Stimulated activated CD8-positive, alpha-beta memory T cell treated with anti-CD3 and anti-CD28 coated beads, Interleukin-7, amount 100 ng/mL, for 1 hour (primary cell): ENCODE measurements at places on chromosomes 3 and 15.

DNA sequence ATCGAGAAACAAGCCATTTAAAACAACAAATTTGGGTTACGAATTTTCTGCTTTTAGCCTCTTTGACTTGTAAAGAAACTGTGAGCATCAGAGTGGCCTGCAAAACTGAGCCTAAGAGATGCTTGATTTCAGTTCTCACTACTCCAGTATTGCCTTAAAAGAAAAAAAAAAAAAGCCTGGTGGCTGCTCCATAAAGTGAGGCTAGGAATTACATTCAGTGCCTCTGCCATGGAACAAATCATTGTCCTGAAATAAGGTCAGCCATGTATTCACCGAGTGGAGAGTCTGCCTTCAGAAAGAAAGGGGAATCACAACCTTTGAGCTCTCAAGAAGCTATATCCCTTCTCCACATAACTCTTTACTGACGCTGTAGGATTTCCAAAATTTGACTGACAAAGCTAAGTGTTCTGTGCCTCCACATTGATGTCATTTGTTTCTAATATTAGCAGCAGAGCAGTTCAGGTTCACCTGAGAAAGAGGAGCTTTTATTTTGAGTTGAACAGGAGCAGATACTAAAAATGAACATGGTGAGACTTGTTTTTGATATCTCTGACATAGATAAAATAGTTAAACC is 137.3 kb downstream of the SSR3 start:
- DNase-seq: no peak

- DNase-seq: no peak
Observed at GRCh38 chr15:31476866-31477265, 150.2 kb downstream of the KLF13 start.

- DNase-seq: no peak
Observed at GRCh38 chr3:190497811-190498210, 16.1 kb upstream of the IL1RAP start.

- no peak for DNase-seq
Observed at GRCh38 chr15:38695249-38696108, 130.9 kb upstream of the RASGRP1 start.

DNA sequence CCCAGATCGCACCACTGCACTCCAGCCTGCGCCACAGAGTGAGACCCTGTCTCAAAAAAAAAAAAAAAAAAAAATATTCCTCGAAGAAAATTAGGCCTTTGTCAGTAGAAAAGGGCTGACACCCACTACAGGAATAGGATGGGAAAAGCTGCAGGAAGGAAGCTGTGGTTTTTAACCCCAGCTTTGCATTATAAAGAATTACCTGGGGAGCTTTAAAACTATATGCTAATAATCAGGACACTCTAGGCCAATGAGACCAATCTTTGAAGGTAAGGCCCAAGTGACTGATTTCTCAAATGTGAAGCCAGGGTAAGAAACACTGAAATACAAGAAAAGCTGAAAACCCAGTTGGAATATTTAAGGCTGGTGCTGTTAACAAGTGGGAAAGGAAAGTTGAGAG is 74.3 kb downstream of the RBPMS2 start:
- no peak for DNase-seq

DNA sequence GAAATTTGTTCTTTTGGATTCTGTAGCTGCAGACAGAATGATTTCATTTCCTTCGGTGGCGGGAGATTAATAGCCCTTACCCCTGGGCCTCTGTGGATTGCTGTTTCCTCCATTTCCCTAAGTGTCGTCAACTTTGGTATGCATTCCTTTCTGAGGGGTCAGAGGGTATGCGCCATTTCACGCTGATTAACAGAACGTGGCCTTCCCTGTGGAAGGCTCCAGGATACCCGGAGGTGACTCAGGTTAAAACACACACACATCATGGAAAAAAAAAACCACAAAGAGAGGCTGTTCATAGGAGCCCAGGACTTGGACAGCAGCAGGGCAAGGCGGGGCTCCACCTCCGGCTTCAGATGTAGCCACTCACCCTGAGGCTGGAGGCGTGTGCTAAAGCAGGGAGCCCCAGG is 51.9 kb downstream of the EPHB1 start:
- no peak for DNase-seq

DNA sequence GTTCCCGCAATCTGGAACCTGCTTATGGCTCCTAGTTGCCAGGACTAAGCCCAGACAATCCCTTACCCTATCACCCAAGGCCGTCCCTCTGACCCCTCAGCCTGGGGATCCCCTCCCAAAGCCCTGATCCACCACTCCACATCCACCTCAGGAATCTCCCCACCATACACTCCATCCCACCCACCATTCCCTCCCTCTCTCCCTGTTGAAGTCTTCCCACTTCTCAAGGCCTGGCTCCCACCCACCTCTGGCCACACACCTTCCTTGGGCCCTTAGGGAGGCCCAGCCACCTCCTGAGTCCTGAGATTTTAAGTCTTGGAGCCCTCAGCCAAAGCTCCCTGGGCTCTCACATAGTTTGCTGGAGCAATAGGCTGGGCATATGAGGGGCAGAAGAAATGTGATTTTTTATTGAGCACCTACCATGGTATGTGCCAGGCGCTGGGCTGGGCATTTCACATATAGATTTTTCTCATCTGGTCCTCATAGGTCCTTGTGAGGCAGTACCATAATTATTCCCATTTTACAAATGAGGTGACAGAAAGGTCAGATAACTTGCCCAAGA is 48.1 kb downstream of the HCN4 start:
- DNase-seq: no peak

DNA sequence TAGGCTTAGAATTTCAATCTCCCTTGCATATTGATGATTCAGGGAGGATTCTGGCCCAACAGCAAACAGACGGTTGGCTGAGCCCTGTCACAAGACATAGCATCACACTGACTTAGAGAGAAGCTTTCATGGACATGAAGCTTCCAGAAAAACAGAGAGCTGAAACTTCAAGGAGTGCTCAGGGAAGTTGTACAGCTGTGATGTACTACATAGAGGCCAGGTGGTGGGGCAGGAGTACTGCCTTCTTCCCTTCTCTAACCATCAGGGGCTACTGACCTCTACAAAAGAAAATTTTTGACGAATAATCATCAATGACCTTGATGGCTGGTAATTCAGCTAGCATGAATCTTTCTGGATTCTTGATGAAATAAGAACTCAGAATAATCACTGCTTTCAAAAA is 378.5 kb downstream of the ERC2 start:
- DNase-seq: no peak

- DNase-seq: no peak
Observed at GRCh38 chr15:26864664-26865191, 2.1 kb upstream of the GABRA5 start.

- no peak for DNase-seq
Observed at GRCh38 chr15:40272485-40273056, 10.3 kb downstream of the ANKRD63 start.

GRCh38 chr3:169699536-169700050 is 36.1 kb upstream of the MECOM start:
- no peak for DNase-seq

GRCh38 chr3:55897573-55898224 is 410.6 kb upstream of the WNT5A start:
- DNase-seq: no peak

GRCh38 chr15:67091980-67092677 is 26.7 kb downstream of the SMAD3 start:
- no peak for DNase-seq

DNA sequence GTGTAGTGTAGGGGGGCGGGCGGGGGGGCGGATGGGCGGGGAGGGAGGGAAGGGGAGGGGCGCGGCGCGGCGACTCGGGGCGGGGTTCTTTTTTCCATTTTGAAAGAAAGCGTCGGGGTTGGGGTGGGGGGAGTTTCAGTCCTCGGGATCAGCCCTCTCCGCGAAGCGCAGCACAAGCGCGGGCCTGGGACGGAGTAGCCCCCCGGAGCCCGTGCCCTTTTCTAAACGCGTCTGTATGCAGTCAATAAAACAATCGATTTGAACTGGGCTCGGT is 6.1 kb downstream of the ISLR2 start:
- no peak for DNase-seq

DNA sequence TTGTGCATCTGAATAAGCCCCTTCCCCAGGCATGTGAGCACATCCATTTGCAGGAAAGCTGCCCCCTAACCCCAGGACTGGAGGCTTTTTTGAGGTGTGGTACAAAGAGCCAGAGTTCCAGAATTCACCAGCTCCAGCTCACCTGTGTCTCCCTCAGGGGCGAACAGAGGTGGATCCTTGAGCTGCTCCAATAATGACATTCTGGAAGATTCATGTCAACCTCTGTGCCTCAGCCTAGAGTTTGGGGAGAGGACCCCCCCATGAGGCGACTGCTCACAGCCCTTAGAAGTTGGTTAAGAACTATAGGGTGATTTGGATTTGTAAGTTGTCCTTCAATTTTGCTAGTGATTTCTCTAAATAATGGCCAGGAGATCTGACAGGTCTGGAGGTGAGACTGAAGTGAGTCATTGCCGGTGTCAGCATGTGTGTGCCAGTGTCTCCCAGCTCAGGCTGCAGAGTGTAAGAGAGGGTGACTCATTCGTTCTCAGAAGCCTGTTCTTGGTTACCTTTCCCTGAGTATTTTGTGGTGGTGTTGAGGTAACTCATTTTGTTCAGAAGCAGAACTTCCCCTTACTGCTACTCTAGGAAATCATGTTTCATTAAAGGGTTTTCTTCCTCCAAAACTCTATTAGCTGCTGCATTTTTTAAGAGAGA is 136.9 kb upstream of the TOPAZ1 start:
- DNase-seq: no peak

DNA sequence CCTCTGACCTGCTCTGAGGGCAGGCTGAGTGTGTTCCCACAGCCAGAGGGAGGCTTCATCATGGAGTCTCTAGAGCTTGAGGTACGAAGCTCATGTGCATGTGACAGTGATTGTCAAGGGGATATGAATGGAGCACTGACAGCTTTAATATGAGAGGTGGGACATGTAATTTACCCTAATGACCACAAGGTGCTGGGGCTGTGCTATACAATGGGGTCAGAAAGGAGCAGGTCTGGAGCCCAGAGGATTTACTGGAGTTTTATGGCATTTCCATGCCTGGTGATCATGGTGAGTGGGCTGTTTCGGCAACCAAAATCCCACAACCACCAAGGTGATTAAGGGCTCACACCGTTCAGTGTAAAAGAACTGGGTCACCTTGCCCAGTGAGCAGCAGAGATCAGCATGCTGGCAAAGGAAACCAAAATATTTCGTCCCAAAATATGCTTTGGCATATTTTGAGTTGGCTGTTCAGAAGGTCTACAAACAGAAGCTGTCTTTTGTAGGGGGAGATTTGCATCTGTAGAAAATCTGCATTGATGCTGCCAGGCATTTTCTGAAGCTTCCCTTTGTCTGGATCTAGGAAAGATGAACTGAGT is 40.1 kb upstream of the RASGRF1 start:
- no peak for DNase-seq

GRCh38 chr3:104080088-104080626 is 1286.6 kb upstream of the ALCAM start:
- DNase-seq: no peak

DNA sequence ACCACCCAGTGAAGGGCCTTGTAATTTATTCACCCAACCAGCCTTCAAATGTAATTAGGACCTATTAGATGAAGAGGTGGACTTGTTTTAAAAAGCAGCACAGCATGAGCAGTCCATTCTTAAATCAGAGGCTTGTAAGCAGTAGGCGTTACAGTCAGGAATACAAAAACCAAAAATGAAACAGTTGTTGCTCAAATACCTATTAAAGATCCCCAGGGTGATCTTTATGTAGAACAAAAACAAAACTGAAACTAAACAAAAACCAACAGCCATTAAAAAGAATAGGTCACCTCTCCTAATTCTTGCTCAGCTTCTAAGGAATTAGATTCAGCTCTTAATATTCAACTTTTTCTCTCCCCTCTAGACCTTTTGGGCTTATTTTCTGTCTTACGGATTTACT is 104.9 kb upstream of the ST8SIA2 start:
- no peak for DNase-seq

GRCh38 chr3:9809615-9810432 is at the start of gene TTLL3:
Gene TTLL3 (plus strand): TSS chr3:9810262. CDS start chr3:9810662, 400 bp downstream.
- no peak for DNase-seq

- DNase-seq: no peak
Observed at GRCh38 chr3:161372321-161373260, 1.3 kb upstream of the SPTSSB start.

DNA sequence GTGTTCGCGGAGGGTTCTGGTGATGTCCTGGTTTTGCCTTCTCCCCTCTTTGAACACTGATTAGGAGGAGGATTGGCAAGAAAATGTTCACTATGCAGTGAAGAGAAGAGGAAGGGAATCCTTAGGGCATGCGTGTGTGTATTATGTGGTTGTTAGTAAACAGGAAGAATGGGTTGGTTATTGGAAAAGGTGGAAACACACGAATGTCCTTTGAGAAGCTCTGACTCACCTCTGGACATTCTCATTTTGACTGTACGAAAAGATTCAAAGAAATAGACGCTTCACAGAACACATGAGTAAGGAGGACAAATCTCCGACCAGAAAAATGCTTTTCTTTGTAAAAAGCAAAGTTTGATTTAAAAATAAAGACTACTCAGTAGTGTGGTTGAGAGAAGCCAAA is 188.8 kb upstream of the PRICKLE2 start:
- no peak for DNase-seq

GRCh38 chr3:124469555-124469954 is 260.7 kb upstream of the UMPS start:
- DNase-seq: no peak

GRCh38 chr3:19598870-19599269 is 335.1 kb downstream of the EFHB start:
- DNase-seq: no peak

DNA sequence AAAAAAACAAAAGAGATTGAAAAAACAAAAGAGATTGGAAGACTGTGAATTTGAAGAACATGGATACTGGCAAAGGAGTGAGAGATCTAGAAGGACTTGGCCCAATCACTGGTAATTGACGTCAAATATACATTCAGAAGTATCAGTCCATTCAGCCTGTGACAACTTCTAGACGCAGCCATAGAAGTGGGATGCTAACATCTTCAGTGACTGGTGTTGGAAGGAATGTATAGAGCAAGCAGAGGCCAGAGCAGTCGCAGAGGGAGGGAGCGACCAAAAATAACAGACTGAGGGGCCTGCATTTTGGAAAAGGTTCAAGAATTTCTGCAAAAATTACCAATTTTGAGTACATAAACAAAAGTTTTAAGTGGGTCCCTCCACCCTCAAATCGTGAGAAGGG is 473.3 kb downstream of the CADM2 start:
- DNase-seq: no peak

DNA sequence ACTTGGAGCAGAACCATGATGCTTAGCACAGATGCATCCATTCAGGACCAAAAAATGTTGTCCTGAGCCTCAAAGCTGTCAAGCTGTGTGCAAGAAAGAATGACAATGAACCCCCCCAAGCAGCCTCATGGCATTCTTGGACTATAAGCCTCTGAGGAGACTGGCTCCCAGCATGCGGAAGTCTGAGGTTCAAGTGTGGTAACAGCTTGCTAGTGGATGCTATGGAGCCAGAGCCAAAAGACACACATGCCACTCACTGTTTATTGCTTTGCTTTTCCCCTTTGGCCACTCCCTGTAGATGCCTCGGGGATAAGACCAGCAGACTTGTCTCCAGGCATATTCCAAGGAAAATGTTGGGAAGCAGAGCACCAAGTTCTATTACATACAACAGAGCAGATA is 38.2 kb upstream of the SNRK start:
- no peak for DNase-seq

- no peak for DNase-seq
Observed at GRCh38 chr15:51917493-51917892, 54.1 kb downstream of the LEO1 start.

GRCh38 chr3:149122721-149123578 is 6.5 kb upstream of the HPS3 start:
- no peak for DNase-seq

- DNase-seq: no peak
Observed at GRCh38 chr15:99486371-99487336, 79.1 kb upstream of the MEF2A start.

GRCh38 chr15:79519628-79520027 is 87.5 kb downstream of the MINAR1 start:
- no peak for DNase-seq
